ENCODE measurements at places on chromosomes 5 and 9. TPM values are rescaled to one million over a fixed set of nuclear protein-coding genes. Genes with fewer than 3 reads are reported as not detected.

The SYK gene
- total RNA-seq: not detected

The STK32A gene
- total RNA-seq: 6.3 TPM

The SOX30 gene
- under 0.01 TPM for total RNA-seq

The FOXD4L5 gene
- total RNA-seq: 0.16 TPM

The HAVCR1 gene
- not detected for total RNA-seq

The SV2C gene
- total RNA-seq: not detected
